ENCODE measurements at places on chromosomes 3 and 15. TPM values are rescaled to one million over a fixed set of nuclear protein-coding genes. Genes with fewer than 3 reads are reported as not detected.

Gene IL5RA
- total RNA-seq, result not detected

GRCh38 chr15:101522621-101523559, 33.4 kb upstream of the PCSK6 start:
- no peaks in the 10 kb centered on the region for H3K4me1 ChIP-seq
- H3K36me3 ChIP-seq, result no peaks in the 10 kb centered on the region
- no peak for DNase-seq
- no peaks in the 10 kb centered on the region for H3K27me3 ChIP-seq
- no peak overlapping the region for H3K4me3 ChIP-seq

GRCh38 chr15:63318344-63318743, 40.9 kb downstream of the APH1B start:
- no peaks in the 10 kb centered on the region for H3K4me1 ChIP-seq
- no peaks in the 10 kb centered on the region for H3K36me3 ChIP-seq
- H3K27ac ChIP-seq, result no peak overlapping the region
- H3K27me3 ChIP-seq, result no peaks in the 10 kb centered on the region

GRCh38 chr3:100880845-100881244, 112.4 kb downstream of the ABI3BP start:
- H3K4me3 ChIP-seq, result no peak overlapping the region
- DNase-seq, result no peak
- H3K36me3 ChIP-seq, result no peaks in the 10 kb centered on the region
- no peaks in the 10 kb centered on the region for H3K4me1 ChIP-seq

Gene OR5H2
- not detected for total RNA-seq

- no peak overlapping the region for H3K27ac ChIP-seq
- no peaks in the 10 kb centered on the region for H3K27me3 ChIP-seq
- DNase-seq, result no peak
- no peaks in the 10 kb centered on the region for H3K36me3 ChIP-seq
These were observed 55.0 kb downstream of the POLR2M start for GRCh38 chr15:57761562-57761961.

DNA sequence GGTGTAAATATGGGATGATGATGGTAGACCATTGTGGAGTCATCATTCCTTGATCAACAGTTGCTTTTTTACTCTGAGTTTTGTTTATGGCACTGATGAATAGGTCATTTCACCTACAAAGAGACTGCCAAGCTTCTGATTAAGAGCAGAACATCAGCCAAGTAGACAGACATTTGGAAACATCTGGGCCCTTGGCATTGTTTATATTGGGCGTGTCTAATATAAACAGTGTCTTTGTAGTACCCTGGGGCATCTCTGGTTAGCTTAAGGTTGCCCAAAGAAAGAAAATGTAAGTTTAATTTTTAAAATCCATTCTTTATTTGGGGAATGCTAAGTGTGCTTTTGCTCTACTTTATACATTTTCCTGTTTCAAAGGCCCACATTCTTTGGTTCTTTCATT, 377.0 kb downstream of the FEZF2 start:
- no peak overlapping the region for H3K4me3 ChIP-seq
- no peaks in the 10 kb centered on the region for H3K27me3 ChIP-seq
- no peak for DNase-seq

Gene PYDC2
- not detected for total RNA-seq

Gene MYO1E
- 380 TPM for total RNA-seq

GRCh38 chr15:96360581-96361308, 30.2 kb downstream of the NR2F2 start:
- H3K4me1 ChIP-seq, result peaks cover 4% of the 10 kb centered on the region
- peaks cover 15% of the 10 kb centered on the region for H3K27me3 ChIP-seq
- peak overlapping the region; percentile 46 for H3K4me3 ChIP-seq
- H3K27ac ChIP-seq, result peak overlapping the region; percentile 51
- no peak for DNase-seq

DNA sequence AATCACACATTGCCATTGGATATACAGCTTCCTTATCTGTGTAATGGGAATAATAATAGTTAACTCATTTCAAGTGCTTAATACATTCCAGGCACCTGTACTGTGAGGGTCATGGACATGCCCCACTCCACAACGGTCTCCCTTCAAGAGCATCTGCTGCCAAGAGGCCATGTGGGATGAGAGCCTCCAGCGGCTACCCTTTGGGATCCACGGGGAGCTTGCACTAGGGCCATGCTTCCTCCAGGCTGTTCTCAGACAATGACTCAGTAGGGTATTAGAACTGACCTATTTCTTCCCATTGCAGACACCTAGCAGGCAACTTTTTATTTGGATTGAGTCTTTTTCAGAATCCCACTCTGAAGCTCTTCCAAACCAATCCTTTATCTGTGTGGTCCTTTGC, 1078.9 kb downstream of the TUSC7 start:
- H3K4me3 ChIP-seq, result no peak overlapping the region
- H3K4me1 ChIP-seq, result no peaks in the 10 kb centered on the region
- no peak for DNase-seq

Gene LMOD3
- not detected for total RNA-seq

- no peak overlapping the region for H3K27ac ChIP-seq
- no peaks in the 10 kb centered on the region for H3K36me3 ChIP-seq
- no peak overlapping the region for H3K4me3 ChIP-seq
- no peak for DNase-seq
- no peaks in the 10 kb centered on the region for H3K4me1 ChIP-seq
These were observed 474.7 kb upstream of the ALCAM start for GRCh38 chr3:104892044-104892443.

DNA sequence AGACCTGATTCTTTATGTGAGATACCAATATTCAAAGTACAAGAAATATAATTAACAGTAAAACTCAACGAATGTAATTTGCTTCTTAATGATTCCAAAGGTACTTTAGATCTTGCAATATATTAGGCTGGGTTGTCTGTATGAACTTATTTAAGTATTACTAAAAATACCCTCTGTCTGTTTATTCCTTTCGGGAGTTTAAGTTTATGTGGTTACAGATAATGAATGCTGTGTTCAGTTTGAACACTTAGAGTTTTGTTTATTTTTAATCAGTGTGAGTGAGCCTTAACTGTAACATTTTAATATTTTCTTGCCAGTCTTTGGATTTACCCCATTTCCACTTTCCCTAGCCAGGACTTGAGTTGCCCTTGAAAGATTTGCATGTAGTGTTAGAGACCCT, 3.5 kb downstream of the PDE8A start:
- H3K4me3 ChIP-seq, result no peak overlapping the region
- no peak for DNase-seq
- no peak overlapping the region for H3K27ac ChIP-seq
- no peaks in the 10 kb centered on the region for H3K27me3 ChIP-seq
- H3K4me1 ChIP-seq, result peaks cover 3% of the 10 kb centered on the region

- H3K36me3 ChIP-seq, result no peaks in the 10 kb centered on the region
- H3K4me1 ChIP-seq, result no peaks in the 10 kb centered on the region
- no peak overlapping the region for H3K27ac ChIP-seq
- H3K4me3 ChIP-seq, result no peak overlapping the region
These were observed 82.3 kb downstream of the ARPP21 start for GRCh38 chr3:35721628-35722027.

GRCh38 chr3:69490971-69491370, 105.1 kb upstream of the FRMD4B start:
- no peaks in the 10 kb centered on the region for H3K36me3 ChIP-seq
- no peaks in the 10 kb centered on the region for H3K4me1 ChIP-seq
- H3K27me3 ChIP-seq, result no peaks in the 10 kb centered on the region

Gene CACNA2D3
- total RNA-seq, result 0.27 TPM

DNA sequence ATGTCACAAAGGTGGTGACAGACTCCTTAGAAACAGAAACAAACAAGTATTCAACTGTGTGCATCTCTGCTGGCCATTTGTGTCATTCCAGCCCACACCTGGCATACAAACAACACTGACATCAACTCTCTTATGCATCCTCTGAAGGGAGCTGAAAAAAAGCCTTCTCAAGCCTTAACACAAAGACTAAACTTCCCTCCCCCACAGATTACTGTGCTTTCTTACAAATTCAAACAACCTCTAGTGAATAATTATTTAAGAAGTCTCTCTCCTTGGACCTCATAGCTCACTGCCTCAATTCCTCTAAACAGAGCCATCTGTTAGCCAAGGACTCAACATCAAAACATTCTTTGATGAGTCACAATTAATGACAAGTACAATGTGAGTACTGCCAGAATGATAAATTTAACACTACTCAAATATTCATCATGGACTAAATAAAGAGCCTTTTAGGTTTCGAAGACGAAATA, 132.1 kb downstream of the WDR76 start:
- no peak overlapping the region for H3K27ac ChIP-seq
- no peaks in the 10 kb centered on the region for H3K36me3 ChIP-seq
- no peaks in the 10 kb centered on the region for H3K4me1 ChIP-seq
- H3K4me3 ChIP-seq, result no peak overlapping the region
- H3K27me3 ChIP-seq, result no peaks in the 10 kb centered on the region

DNA sequence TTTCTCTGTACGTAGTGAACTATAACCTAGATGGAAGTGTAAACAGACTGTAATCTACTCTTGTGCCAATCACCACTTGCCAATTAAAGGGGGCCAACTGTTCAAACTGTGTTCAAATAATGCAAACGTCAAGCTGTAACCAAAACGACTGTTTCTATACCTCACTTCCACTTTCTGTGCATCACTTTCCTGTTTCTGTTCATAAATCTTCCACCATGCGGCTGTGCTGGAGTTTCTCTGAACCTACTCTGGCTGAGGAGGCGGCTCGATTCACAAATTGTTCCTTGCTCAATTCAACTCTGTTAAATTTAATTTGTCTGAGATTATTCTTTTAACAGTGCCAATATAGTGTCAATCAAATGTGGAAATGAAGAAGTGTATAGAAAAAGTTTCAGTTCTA, 206.7 kb upstream of the TBC1D5 start:
- no peaks in the 10 kb centered on the region for H3K36me3 ChIP-seq
- DNase-seq, result no peak
- no peak overlapping the region for H3K27ac ChIP-seq
- no peaks in the 10 kb centered on the region for H3K27me3 ChIP-seq
- H3K4me1 ChIP-seq, result no peaks in the 10 kb centered on the region

DNA sequence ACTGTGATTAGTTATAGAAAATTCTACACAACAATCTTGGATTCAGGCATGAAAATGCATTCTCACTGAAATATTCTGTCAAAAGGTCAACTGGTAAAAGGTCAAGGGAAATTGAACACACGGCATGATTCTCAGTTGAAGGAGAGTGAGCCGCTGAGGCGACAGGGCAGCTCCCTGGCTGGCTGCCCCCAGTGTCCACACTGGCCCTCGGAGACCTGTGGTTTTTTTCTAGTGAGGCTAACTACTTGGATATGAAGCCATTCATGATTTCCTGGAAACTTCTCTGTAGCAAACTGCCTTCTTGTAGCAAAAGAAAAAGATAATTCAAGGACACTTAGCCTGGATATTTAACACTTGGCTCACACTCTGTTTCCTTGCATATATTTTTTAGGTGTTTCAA, 37.2 kb downstream of the AADACL2 start:
- no peaks in the 10 kb centered on the region for H3K4me1 ChIP-seq
- H3K36me3 ChIP-seq, result no peaks in the 10 kb centered on the region
- DNase-seq, result peak; percentile 56
- no peak overlapping the region for H3K27ac ChIP-seq

Gene GOLGA6L6
- not detected for total RNA-seq

GRCh38 chr3:100425316-100425715, 24.0 kb downstream of the LNP1 start:
- no peaks in the 10 kb centered on the region for H3K36me3 ChIP-seq
- DNase-seq, result no peak
- no peaks in the 10 kb centered on the region for H3K27me3 ChIP-seq
- no peak overlapping the region for H3K27ac ChIP-seq

- no peaks in the 10 kb centered on the region for H3K4me1 ChIP-seq
- no peak overlapping the region for H3K4me3 ChIP-seq
- H3K27ac ChIP-seq, result no peak overlapping the region
- H3K36me3 ChIP-seq, result no peaks in the 10 kb centered on the region
- DNase-seq, result no peak
These were observed 99.2 kb upstream of the C3orf80 start for GRCh38 chr3:160126051-160126450.

- no peaks in the 10 kb centered on the region for H3K36me3 ChIP-seq
- H3K4me3 ChIP-seq, result no peak overlapping the region
- H3K4me1 ChIP-seq, result no peaks in the 10 kb centered on the region
- no peak overlapping the region for H3K27ac ChIP-seq
- H3K27me3 ChIP-seq, result no peaks in the 10 kb centered on the region
These were observed 466.3 kb downstream of the ERC2 start for GRCh38 chr3:56001991-56002390.

- DNase-seq, result no peak
- no peaks in the 10 kb centered on the region for H3K36me3 ChIP-seq
- no peak overlapping the region for H3K4me3 ChIP-seq
- no peaks in the 10 kb centered on the region for H3K27me3 ChIP-seq
- no peaks in the 10 kb centered on the region for H3K4me1 ChIP-seq
These were observed 77.8 kb upstream of the WDR72 start for GRCh38 chr15:53837263-53837662.

DNA sequence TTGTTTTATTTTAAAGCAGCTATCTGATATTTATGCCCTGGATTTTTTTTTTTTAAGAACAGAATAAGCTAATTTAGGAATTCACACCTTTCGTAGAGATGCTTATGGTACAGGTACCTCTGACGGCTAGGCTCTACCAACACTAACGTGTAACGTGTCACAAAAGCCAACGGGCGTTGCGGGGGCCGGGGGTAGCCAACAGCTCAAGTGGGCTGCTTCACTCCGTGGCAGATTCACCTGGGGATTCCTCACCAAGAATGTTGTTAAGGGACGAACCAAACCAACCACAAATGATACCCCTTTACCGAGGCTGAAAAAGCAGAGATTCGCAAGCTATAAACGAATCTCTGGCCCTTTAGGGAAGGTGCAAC, 1.0 kb downstream of the TMCC1 start:
- H3K27me3 ChIP-seq, result no peaks in the 10 kb centered on the region
- peak overlapping the region; percentile 83 for H3K27ac ChIP-seq
- peaks cover 6% of the 10 kb centered on the region for H3K4me1 ChIP-seq
- DNase-seq, result peak; percentile 19
- no peaks in the 10 kb centered on the region for H3K36me3 ChIP-seq
- peak overlapping the region; percentile 65 for H3K4me3 ChIP-seq

Gene RASL12
- total RNA-seq, result 10.5 TPM

Gene HES1
- 59.7 TPM for total RNA-seq

DNA sequence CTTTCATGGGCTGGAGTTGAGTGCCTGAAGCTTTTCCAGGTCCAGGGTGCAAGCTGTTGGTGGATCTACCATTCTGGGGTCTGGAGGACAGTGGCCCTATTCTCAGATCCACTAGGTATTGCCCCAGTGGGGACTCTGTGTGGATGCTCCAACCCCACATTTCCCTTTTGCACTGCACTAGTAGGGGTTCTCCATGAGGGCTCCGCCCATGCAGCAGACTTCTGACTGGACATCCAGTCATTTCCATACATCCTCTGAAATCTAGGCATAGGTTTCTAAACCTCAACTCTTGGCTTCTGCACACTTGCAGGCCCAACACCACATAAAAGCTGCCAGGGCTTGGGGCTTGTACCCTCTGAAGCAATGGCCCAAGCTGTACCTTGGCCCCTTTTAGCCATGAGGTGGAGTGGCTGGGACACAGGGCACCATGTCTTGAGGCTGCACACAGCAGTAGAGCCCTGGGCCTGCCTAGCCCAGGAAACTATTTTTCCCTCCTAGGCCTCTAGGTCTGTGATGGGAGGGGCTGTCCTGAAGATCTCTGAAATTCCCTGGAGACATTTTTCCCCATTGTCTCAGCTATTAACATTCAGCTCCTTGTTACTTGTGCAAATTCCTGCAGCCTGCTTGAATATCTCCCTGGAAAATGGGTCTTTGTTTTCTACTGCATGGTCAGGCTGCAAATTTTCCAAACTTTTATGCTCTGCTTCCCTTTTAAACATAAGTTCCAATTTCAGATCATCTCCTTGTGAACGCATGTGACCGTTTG, 6.0 kb upstream of the HACD2 start:
- no peaks in the 10 kb centered on the region for H3K36me3 ChIP-seq
- no peak overlapping the region for H3K4me3 ChIP-seq
- no peaks in the 10 kb centered on the region for H3K4me1 ChIP-seq
- H3K27ac ChIP-seq, result no peak overlapping the region

- no peaks in the 10 kb centered on the region for H3K27me3 ChIP-seq
- no peak overlapping the region for H3K27ac ChIP-seq
- H3K4me1 ChIP-seq, result no peaks in the 10 kb centered on the region
- DNase-seq, result peak; percentile 3
- no peaks in the 10 kb centered on the region for H3K36me3 ChIP-seq
These were observed 61.0 kb downstream of the LIPC start for GRCh38 chr15:58492661-58493397.
